Smooth muscle cell of the pulmonary artery (primary cell): ENCODE measurements at places on chromosomes 16 and 17. TPM values are rescaled to one million over a fixed set of nuclear protein-coding genes. Genes with fewer than 3 reads are reported as not detected.

The CHD9NB gene
- total RNA-seq, result 2.7 and 4.4 TPM in 2 replicates

The ERI2 gene
- 12.8 and 23.5 TPM in 2 replicates for total RNA-seq

The NUPR1 gene
- total RNA-seq, result 25.6 and 31.5 TPM in 2 replicates

The PPM1E gene
- total RNA-seq, result 0.07 and 0.13 TPM in 2 replicates

The POLDIP2 gene
- total RNA-seq, result 81.4 and 95.5 TPM in 2 replicates

The NPIPB6 gene
- total RNA-seq, result 0.85 and 0.89 TPM in 2 replicates

The NT5C3B gene
- 49.4 and 52.9 TPM in 2 replicates for total RNA-seq

The FBXO39 gene
- 0.07 and 0.26 TPM in 2 replicates for total RNA-seq

The B9D1 gene
- 17.8 and 32.2 TPM in 2 replicates for total RNA-seq

The CCL17 gene
- total RNA-seq, result not detected in 2 replicates

The KANSL1 gene
- total RNA-seq, result 66.8 and 103 TPM in 2 replicates

The CA5A gene
- not detected in 2 replicates for total RNA-seq

The KRT27 gene
- total RNA-seq, result not detected in 2 replicates

The PRRT2 gene
- total RNA-seq, result 1.2 and 1.8 TPM in 2 replicates

The SDR42E1 gene
- total RNA-seq, result under 0.01 TPM in 2 replicates

The NQO1 gene
- 209 and 315 TPM in 2 replicates for total RNA-seq

The CACNA1G gene
- 0.59 and 0.65 TPM in 2 replicates for total RNA-seq

The KRTAP4-8 gene
- not detected in 2 replicates for total RNA-seq

The HASPIN gene
- 1.1 and 1.9 TPM in 2 replicates for total RNA-seq

The ACSM3 gene
- 0.65 and 0.69 TPM in 2 replicates for total RNA-seq

The TUBB3 gene
- 245 and 308 TPM in 2 replicates for total RNA-seq

The ENKD1 gene
- 14.1 and 18.5 TPM in 2 replicates for total RNA-seq

The EFCAB5 gene
- total RNA-seq, result 0.07 and 0.13 TPM in 2 replicates

The FGF11 gene
- total RNA-seq, result 12.9 and 16.7 TPM in 2 replicates

The CTRB1 gene
- not detected in 2 replicates for total RNA-seq

The EPX gene
- total RNA-seq, result not detected in 2 replicates

The BAHCC1 gene
- total RNA-seq, result 12.4 and 14.3 TPM in 2 replicates

The PERCC1 gene
- total RNA-seq, result not detected in 2 replicates

The ALOX12B gene
- not detected in 2 replicates for total RNA-seq
